ENCODE measurements at places on chromosomes 12 and 14.
A peak's percentile ranks its signal among the peaks of the same experiment; 100 is the strongest.

GRCh38 chr12:118536306-118536906, 160.1 kb downstream of the SUDS3 start:
- no peak for DNase-seq

DNA sequence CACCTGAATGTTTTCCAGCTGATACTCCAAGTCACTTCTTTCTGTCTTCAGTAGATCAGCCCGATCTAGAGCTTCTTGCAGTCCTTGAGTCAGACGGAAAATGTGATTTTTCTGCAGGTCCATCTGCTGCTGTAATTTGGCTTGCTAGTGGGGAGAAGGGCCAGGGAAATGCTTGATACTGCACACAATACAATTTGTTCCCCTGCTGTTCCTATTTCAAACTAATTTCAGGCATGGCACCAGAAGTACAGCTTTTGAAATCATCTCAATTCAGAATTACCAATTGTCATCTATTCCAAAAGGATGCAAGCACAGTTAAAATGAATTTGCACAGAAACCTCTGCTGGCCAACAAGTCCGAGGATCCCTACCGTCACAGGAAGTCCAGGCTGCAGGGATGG, 53.4 kb downstream of the PRKAB1 start:
- DNase-seq: no peak

- DNase-seq: no peak
Measured at GRCh38 chr14:69887740-69888657, 8.8 kb downstream of the SMOC1 start.

GRCh38 chr14:30218907-30219306, 291.3 kb upstream of the PRKD1 start:
- no peak for DNase-seq

DNA sequence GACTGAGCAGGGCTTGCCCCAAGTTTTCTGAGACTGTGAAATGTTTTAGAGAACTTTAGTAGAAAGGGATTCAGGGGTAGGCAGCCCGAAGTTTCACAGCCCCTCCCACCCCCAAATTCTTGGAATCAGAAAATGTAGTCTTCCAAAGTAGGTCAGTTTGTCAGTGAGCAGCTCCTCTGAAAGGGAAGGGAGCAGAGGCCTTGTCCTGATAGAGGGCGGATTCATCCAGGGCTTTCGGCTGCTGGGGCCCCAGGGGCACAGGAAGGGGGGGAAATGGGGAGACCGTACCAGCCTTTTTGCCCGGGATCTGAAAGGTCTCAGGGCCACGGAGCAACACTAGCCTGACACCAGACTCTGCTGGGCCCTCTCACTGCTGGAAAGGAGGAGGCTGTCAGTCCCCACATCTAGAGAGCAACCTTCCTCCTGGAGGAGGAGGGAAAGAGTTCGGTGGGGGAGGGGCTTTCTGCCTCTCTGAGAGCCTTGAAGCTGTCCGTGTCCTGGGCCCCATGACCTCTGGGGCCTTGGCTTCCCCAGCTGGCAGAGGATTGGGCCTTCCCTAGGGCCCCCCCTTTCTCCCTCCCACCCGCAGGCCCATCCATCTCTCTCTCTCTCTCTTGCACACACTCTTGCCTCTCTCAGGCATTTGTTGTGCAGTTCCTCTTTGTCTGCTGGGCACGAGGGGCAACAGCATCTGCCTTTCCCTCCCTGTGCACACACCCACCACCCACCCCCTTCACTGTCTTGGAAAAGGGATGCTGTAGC, at the start of gene IKZF4:
TSS of gene IKZF4 (plus strand) at position 621 of the 762 bp plus-strand sequence. CDS start 451 bp downstream, outside the sequence.
- DNase-seq: peak; percentile 65

DNA sequence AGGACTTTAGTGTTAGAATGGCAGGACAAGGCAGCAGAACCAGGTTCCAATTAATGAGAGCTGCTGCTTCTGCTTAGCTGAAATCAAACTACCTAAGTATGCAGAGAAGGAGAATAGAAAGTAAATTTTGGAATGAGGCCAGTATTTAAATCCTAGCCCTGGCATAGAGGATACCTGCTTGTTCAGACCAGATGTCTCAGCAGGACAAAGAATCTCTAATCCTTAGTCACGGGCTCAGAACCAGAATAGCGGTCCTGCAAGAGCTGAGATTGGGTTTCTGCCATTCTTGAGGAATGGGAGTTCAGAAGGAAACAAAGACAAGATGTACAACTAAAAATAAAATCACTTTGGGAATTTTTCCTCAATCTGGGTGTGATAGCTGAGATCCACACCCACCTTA, 550.8 kb upstream of the TMEM132C start:
- DNase-seq: peak; percentile 63

DNA sequence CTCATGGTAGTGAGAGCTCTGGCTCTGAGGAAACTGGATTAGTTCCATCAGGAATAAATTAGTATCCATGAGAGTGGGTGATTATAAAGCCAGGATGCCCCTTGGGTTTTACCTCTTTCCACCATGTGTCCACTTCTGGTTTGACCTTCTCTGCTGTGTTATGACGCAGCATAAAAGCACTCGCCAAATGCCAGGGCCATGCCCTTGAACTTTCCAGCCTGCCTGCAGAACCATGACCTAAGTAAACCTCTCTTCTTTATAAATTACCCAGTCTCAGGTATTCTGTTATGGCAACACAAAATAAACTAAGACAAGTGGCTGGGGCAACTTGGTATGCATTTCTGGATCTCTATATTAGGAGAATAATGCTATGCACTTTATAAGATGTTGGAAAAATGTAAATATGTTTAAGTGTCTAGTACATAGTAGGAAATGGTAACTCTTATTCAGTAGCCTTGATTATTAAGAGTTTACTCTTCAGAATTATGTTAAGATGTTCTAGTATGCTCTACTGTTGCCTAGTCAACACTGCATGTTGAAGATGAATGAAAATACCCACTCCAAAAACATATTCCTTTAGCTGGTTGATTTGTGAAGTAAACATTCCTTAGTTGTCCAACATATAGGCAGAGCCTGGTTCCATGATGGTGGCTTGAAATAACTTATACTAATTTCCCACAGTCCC, 455.6 kb upstream of the TMPO start:
- no peak for DNase-seq

All from NCI-H82 (cell line).